SK-N-SH treated with all-trans-retinoic acid at 6 μM for 48 hours (cell line): ENCODE measurements at places on chromosomes 13 and 19.

DNA sequence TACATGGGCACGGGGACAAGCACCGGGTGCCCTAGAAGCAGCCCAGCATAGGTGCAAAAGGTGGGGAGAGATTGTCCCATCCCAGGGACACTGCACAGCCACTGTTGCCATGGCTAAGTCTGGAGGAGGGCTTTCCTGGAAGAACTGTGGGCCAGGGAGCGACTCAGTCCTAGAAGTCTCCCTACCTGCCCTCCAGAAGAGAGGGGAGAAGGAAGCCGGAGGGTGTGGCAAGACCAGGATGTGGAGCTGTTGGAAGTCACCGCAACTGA lies 2.3 kb upstream of the FBN3 start:
- no peak for ATAC-seq

GRCh38 chr19:15913830-15914229 lies 16.0 kb upstream of the CYP4F2 start:
- ATAC-seq = no peak

DNA sequence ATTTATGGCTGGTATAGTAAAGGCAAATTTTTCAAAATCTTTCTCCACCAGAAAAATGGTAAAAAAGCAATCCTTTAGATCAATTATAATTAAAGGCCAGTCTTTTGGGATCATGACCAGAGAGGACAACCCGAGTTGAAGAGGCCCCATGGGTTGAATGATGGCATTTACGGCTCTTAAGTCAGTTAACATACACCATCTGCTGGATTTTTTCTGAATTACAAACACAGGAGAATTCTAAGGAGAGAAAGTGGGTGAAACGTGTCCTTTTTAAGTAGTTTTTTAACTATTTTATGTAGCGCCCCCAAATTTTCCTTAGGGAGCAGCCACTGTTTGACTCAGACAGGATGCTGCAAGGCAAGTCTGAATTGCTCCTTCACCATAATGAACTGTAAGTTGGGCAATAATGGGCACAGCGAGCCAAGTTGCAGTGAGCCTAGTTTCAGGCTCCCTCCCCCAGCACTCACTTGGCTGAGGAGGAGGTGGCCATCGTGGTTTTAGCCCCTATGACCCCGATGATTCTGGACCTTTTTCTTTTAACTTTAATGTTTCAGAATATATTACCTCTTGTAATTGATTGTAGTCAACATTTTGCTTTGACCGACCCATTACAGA lies 13.6 kb upstream of the ZNF611 start:
- ATAC-seq = no peak

GRCh38 chr19:38055655-38056521 lies 148.9 kb downstream of the SIPA1L3 start:
- no peak for ATAC-seq

DNA sequence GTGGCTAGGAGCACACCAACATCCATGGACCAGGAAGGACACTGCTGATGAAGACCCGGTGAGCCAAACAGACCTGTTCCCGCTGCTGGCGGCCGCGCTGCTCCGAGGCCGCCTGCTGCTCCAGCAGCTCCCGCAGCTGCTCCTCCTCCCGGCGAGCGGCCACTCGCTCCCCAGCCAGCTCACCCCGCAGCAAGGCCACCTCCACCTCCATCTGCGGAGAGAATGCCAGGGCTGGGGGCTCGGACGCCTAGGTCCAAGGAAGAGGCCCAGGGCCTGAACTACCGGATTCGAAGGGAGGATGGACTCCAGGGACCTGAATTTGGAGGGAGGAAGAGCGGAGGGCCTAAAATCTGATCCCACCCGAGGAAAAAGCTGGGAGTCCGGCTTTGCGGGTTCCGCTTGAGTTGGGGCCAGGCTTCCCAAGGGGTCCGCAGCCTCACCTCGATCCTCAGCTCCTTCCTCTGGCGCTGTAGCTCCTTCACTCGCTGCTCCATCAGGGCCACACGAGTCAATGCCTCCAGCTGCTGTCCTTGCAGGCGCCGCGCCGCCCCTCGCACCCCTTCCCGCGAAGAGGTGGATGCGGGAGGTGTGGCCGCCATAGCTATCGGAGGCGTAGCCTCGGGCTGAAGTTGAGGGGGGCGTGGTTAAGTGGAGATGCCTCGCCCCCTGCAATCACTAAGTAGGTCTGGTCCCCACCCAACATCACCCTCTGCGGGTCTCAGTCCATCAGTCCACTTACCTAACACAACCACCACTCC lies 2.7 kb downstream of the PHLDB3 start:
- ATAC-seq = no peak

DNA sequence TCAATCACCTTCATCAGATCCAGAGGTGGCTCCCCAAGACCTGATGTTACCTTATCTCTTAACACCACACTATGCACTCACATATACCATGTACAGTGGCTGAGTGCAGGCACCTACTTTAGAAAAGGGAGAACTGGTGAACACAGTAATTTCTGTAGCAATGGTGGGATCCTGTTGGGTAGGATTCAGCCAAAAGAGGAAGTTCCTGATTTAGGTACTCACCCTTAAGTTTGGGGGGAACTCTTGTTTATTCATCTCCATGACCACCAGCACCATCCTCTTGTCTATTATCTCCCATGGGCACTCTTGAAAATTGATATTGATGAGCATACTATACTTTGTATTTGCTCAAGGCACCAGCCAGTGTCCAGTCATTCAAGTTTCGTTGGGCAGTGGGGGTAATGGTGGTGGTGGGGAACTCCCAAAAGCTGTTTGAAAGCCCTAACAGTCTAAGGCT lies 324.4 kb downstream of the LMO7 start:
- ATAC-seq = no peak

- no peak for ATAC-seq
Measured at GRCh38 chr13:114296902-114297301, 15.5 kb downstream of the UPF3A start.

GRCh38 chr13:44048326-44048725 lies 168.6 kb downstream of the LACC1 start:
- ATAC-seq = peak; percentile 67

DNA sequence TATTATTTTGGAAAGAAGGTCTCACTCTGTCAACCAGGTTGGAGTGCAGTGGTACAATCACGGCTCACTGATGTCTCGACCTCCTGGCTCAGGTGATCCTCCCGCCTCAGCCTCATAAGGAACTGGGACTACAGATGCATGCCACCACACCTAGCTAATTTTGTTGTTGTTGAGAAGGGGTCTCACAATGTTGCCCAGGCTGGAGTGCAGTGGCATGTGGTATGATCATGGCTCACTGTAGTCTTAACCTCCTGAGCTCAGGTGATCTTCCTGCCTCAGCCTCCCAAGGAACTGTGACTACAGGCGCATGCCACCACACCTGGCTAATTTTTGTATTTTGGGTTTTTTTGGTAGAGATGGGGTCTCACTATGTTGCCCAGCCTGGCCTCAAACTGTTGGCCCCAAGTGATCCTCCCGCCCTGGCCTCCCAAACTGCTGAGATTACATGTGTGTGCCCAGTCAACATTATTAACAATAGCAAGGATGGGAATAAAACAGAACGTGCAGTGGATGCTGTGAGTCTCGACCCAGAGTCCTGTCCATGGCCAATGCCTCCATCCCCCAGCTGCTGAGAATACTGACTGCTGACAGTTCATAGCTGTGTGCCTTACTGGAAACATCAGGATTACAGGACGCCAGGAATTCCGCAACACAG lies 5.4 kb upstream of the MBD3L3 start:
- no peak for ATAC-seq

DNA sequence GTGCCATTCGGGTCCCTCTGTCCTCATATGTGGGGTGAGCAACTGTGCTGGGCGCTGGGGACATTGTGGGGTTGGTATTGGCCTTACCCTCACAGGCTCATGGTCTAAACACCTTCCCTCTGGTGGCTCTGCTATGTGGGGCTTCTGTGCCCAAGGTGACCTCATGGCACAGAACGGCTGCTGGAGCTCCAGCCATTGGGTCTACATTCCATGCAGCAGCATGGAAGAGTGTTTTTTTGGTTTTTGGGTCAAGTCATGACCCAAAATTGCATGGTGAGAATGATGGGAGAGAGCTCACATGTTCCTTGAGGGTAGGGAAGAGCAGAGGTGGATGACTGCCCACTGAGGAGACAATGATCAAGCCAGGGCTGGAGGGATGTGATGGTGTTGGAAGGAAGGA lies 17.2 kb downstream of the PGLS start:
- ATAC-seq = no peak

DNA sequence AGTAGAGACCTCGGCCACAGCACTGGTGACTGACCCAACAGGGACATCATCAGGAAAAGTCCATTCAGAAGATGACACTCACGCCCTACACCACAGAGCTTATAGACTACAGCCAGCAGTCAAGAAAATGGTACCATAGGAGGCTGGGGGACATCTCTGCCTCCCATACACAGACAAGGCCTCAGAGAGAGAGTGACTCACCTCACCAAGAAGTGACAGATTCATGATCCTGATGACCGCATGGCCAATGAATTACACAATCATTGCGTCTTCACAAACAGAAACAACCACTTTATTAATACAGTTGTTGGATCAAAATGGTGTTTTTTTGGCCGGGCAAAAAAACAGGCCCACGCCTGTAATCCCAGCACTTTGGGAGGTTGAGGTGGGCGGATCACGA lies 260.8 kb upstream of the TSHZ3 start:
- no peak for ATAC-seq

DNA sequence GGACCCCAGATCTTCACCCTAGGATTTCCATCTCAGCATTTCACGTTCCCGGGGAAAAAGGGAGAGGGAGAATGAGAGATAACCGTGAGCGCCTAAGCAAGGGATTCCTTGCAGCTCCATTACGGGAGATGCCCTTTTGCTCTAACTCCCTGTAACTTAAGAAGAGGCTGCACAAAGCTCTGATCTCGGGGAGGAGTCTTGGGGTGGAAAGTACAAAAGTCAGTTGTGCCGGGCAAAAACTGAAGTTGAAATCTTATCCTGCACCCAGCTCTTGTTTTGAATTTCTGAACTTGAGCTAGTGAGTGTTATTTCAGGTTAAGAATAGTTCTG lies 256.4 kb upstream of the SOX21 start:
- ATAC-seq = no peak; the same call in 1 of the 3 replicates

GRCh38 chr19:49929121-49929610 lies at the start of the genes ATF5 and NUP62:
ATF5 (plus strand) TSS chr19:49929205; CDS start chr19:49930851, 1,646 bp downstream.
NUP62 (minus strand) TSS chr19:49929504; CDS start chr19:49909807, 19,697 bp downstream.
- peak; percentile 74 for ATAC-seq

- ATAC-seq = peak; percentile 66
Measured at GRCh38 chr13:33797622-33798021, 20.3 kb upstream of the RFC3 start.

- no peak for ATAC-seq
Measured at GRCh38 chr13:49938921-49939320, 2.8 kb upstream of the SPRYD7 start.

- no peak for ATAC-seq
Measured at GRCh38 chr19:50663482-50663790, 14.2 kb downstream of the C19orf81 start.

DNA sequence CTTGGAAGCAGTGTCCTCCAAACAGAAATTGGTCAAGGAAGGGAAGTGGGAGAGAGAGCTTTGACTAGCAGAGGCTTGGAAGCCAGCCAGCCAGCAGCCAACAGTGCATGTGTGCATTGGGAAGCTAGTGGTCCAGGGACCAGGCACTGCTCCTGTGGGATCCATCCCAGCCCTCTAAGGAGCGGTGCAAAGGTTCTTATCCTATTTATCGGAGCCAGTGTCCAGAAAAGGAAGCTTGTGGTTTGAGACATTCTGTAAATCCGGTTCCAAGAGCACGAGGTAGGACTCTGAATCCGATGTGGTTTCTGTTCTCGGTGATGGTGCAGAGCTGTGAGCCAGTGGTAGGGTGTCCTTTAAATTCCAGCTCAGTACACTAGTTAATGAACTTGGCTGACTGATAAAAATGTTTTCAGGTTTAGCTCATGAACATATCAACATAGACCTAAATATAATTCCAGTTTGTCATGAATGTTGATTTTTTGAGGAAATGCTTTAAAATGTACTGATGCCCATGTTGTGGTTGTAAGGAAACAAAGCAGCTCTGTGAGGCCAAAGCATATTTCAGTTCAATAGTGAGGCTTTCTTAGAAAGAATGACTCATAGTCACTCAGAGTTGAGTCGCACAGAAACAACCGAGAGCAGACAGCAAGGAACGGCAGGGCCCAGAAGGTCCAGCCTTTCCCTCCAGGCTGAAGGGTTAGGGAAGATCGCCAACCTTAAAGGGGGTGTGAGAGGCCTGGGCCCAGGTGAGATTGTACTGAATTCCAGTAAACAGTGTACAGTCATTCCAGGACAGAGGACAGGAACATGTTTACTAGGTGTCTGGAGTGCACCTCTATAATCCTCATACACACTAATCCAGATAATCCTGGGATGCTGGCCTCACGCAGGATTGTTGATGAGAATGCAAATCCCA lies 21.5 kb upstream of the GARRE1 start:
- ATAC-seq = peak; percentile 92

DNA sequence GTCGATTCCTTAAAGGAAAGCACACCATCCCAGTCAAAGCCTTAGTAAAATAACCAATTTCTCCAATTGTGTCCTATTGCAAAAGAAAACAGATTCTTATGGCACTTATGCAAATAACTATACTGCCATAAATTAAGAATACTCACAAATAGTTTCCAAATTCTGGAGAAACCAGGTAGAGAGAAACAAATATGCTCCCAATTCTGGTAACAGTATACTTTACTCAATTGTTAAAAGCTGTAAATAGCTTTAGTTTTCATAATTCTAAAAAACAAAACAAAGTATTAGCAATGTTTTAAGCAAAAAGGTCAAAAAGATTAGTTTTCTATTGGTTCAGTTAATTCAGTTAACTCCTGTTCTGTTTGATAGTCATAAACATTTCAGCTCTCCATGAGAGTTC lies 18.2 kb upstream of the UBAC2 start:
- ATAC-seq = no peak

GRCh38 chr13:26954976-26955375 lies 194.4 kb upstream of the GPR12 start:
- no peak for ATAC-seq

- no peak for ATAC-seq
Measured at GRCh38 chr19:51023946-51024345, 2.5 kb downstream of the KLK11 start.

DNA sequence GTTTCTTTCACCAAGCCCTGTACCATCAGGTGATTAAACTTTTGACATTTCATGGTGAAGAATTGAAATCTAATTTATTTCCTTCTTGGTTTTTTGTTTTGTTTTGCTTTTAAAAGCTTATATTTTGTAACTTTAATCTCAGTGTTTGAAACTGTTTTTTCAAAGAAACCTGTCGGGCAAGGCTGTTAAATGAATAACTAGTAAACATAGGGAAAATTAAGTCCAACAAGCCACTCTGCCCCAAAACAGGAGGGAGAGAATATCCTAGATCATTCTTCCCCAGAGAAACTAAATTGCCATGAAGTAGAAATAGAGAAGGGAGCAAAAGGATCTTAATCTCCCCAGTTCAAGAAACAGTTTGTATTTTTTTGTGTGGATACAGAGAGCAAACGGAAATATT lies 98.2 kb downstream of the FREM2 start:
- no peak for ATAC-seq
